ENCODE measurements at places on chromosomes 7 and 10.

- DNase-seq, result no peak
Measured at GRCh38 chr7:132666071-132666773, 90.0 kb upstream of the PLXNA4 start.

GRCh38 chr10:128985036-128985435 lies 482.0 kb upstream of the MGMT start:
- DNase-seq, result no peak

DNA sequence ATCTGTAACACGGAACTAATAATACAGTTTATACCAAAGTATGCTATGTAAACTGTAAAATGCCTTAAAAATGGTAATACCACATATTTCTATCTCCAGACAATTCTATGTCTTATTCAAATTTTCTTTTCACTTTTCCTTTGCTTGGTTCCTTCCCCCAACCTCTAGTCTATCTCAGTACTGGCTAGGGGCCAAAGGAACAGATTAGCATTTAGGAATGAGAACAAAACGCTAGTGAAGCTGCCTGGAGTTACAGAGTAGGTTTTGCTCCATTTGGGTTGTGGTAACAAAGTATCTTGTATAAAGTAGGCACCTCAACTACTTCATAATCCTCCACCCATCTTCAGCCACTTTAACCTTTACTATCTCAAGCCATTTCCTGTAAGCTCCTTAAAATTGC lies 94.1 kb downstream of the HBP1 start:
- DNase-seq, result no peak

DNA sequence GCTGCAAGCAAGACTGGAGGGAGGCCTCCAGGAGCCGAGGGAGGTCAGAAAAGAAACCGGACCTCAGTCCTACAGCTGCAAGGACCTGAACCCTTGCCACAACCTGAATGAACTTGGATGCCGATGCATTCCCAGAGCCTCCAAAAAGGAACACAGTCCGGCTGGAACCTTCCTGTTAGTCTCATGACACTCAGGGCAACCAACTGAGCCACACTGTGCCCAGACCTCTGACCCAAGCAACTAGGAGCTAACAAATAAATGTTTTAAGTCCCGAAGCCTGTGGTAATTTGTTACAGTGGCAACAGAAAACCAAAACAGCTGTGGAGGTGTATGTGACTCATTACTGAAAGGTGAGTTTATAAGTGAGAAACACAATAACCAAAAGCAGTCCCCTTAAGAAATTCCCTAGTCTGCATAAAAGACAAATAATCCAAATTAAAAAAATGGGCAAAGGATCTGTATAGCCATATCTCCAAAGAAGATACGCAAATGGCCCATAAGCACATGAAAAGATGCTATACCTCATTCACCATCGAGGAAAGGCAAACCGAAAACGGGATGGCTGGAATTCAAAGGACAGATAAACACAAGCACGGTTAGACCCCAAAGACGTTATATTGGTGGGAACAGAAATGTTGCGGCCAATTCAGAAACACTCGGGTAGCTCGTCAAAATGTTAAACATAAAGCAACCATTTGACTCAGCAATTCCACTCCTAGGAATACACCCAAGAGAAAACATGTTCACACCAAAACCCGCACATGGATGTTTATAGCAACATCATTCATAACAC lies 24.8 kb downstream of the GNA12 start:
- DNase-seq, result no peak

DNA sequence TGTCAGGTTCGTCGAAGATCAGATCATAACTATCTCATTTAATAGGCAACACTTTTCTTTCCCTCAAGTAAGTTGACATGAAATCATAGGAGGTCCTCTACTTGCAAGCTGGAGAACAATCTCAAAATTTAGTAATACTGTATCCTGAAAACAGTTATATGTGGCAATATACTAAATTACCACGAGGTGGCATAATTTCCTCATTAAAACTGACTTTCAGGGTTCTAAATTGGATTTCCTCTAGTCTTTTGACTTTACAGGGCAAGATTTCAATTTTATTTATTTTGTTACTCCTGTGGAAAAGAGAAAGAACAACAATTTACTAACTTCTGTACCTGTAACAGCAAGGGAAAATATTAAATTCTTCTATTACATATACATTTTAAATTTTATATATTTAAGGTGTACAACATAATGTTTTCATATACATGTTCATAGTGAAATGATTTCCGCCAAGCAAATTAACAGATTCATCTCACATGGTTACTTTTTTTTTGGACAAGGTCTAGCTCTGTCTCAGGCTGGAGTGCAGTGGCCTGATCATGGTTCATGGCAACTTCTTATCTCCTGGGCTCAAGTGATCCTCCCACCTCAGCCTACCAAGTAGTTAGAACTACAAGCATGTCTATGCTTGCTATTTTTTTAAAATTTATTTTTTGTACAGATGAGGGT lies 53.4 kb upstream of the CYP2C18 start:
- DNase-seq, result peak; percentile 65

GRCh38 chr7:11252705-11253272 lies 279.1 kb downstream of the PHF14 start:
- DNase-seq, result no peak

Data from eye (tissue), 1 donor.